Aorta (tissue), 5 donors: ENCODE measurements at places on chromosomes 2 and 18. TPM values are rescaled to one million over a fixed set of nuclear protein-coding genes. Genes with fewer than 3 reads are reported as not detected.

- H3K27ac ChIP-seq: no peak overlapping the region
- no peaks in the 10 kb centered on the region for H3K36me3 ChIP-seq
- peaks cover 2% of the 10 kb centered on the region for H3K4me1 ChIP-seq
- H3K27me3 ChIP-seq: no peaks in the 10 kb centered on the region
- DNase-seq: no peak
Measured at GRCh38 chr2:161131074-161131680, 29.1 kb upstream of the TANK start.

- H3K4me1 ChIP-seq: no peaks in the 10 kb centered on the region
- no peaks in the 10 kb centered on the region for H3K36me3 ChIP-seq
- H3K27ac ChIP-seq: peak overlapping the region; percentile 62
- DNase-seq: peak; percentile 83
- no peak overlapping the region for H3K4me3 ChIP-seq
Measured at GRCh38 chr2:231399853-231400680, 4.6 kb downstream of the B3GNT7 start.

DNA sequence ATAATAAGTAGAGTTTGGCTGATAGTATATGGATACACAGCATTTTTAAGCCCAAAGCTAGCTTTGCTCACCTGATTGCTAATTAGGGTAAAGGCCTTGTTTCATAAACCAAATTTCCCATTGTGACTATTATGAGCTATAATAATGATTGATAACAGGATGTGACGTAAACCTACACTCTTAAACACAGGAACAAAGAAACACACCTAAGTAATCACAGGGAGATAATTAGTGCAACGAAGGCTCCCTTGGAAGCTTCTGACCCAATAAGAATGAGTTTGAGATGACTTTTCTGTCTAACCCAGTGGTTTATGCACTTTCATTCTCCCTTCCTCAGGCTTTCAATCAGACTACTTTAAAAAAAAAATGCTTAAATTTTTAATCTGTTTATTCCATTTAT lies 683.2 kb downstream of the SATB2 start:
- no peak overlapping the region for H3K4me3 ChIP-seq
- no peaks in the 10 kb centered on the region for H3K36me3 ChIP-seq
- no peak overlapping the region for H3K27ac ChIP-seq
- no peaks in the 10 kb centered on the region for H3K4me1 ChIP-seq
- DNase-seq: no peak

DNA sequence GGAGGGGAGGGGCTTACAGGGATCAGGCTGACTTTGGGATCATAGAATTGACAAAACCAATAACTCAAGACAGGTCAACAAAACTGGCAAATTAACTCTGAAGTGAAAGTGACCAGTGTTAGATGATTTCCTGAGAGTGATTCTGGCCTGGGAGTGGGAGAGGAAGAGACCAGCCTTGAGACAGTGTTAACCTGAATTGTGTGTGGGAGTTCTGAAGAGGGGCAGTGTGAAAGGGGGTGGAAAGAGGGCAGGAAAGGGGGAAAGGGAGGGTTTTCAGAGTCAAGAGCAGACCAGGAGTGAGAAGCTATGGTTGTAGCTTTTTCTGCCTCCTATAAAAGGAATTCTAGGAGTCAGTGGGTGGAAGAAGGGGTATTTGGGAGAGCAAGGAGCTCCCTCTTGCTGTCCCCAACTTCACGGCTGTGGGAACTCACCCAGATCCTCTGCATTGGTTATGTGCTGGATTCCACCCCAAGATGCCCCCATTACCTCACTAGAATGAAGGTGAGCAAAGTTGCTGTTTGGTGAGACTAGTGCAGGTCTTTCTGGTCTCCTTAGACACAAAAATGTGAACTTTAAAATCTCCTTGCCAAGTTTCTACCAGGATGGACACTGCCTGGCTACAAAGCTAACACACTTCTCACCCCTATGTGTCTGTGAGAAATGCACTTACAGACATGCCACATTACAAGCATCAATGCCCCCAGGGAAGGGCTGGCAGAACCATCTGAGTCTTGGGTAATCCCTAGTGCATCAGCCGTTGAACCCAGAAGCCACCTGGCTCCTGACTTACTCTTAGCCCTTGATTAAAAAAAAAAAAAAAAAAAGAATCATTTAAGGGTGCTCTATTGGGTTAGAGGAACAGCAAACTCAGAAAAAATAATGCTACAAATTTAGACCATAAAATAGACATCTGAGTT lies 61.6 kb downstream of the BMP10 start:
- H3K4me1 ChIP-seq: no peaks in the 10 kb centered on the region
- no peak for DNase-seq
- H3K36me3 ChIP-seq: no peaks in the 10 kb centered on the region
- H3K27me3 ChIP-seq: no peaks in the 10 kb centered on the region

DNA sequence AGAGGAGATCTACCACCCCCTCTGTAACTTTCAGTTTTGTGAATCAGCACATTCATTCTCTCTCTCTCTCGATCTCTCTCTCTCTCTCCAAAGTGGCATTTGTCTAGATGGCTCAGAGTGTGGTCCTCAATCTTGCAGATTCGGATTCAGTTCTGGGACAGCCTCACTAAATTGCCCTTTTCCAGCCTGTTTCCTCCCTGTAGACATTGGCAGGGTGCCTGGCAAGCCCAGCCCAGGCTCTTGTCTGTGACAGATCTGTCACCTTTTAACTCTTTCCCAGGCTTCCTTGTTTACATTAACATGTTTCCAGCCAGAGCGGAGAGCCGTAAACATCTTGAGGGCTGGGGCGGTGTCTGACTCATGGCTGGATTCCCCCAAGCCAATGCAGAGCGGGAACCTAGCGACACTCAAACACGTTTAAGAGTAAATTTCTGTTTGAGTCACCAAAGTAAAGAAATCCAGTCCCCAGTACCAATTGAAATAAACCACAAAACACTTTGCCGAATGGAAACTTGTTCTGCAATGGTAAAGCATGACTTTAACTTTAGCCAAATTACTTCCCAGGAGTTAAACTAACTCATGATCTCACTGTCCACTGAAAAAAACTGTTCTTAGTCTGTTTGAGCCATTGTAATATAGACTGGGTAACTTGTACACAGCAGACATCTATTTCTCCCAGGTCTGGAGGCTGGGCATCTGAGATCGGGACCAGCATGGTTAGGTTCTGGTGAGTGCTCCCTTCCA lies 6.6 kb upstream of the CYP27C1 start:
- H3K27me3 ChIP-seq: peaks cover 3% of the 10 kb centered on the region
- no peaks in the 10 kb centered on the region for H3K36me3 ChIP-seq
- peaks cover 3% of the 10 kb centered on the region for H3K4me1 ChIP-seq
- H3K27ac ChIP-seq: no peak overlapping the region
- H3K4me3 ChIP-seq: peak overlapping the region; percentile 46

DNA sequence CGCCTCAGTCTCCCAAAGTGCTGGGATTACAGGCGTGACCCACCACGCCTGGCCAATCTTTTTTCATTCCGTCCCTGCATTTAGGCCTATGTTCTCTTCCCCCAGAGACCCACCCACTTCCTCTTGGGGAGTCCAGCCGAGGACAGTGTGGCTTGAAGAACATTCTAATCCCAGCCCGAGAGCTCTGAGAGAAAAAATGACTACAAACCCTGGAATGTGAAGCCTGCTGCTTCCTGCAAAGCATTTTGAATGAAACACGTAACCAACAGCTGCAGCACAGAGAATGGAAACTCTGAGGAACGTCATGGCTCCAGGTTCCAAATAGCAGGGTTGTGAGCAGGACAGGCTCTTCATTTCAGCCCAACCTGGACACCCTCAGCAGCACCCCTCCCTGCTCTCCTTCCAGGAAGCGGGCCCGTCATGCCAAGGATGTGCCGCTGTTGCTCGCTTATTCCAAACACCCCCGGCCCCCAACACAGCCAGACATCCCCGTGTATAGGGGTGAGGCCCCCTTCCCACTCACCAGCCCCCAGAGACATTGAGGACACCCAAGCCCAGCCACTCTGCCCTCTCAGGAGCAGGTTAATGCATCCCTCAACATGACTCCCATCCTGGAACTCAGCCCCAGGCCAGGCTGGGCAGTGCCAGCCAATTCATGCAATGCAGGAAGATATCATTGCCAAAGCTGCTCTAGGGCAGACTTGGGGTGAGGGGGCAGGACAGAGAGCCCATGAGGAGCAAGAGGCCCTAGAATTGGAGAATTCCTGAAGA lies 139.8 kb downstream of the ZFP36L2 start:
- peaks cover 6% of the 10 kb centered on the region for H3K4me1 ChIP-seq
- H3K36me3 ChIP-seq: no peaks in the 10 kb centered on the region
- DNase-seq: peak; percentile 89
- peak overlapping the region; percentile 94 for H3K27ac ChIP-seq
- no peak overlapping the region for H3K4me3 ChIP-seq

GRCh38 chr2:113138428-113139322 lies 11.3 kb downstream of the IL1RN start:
- no peaks in the 10 kb centered on the region for H3K36me3 ChIP-seq
- H3K4me3 ChIP-seq: no peak overlapping the region
- no peak overlapping the region for H3K27ac ChIP-seq
- DNase-seq: no peak

GRCh38 chr2:55268288-55268906 lies 634 bp downstream of the MTIF2 start:
- H3K4me3 ChIP-seq: peak overlapping the region; percentile 15
- no peaks in the 10 kb centered on the region for H3K27me3 ChIP-seq
- peak overlapping the region; percentile 62 for H3K27ac ChIP-seq
- H3K36me3 ChIP-seq: no peaks in the 10 kb centered on the region

GRCh38 chr18:4450065-4450658 lies 4.9 kb downstream of the DLGAP1 start:
- no peak overlapping the region for H3K4me3 ChIP-seq
- H3K36me3 ChIP-seq: no peaks in the 10 kb centered on the region
- no peaks in the 10 kb centered on the region for H3K4me1 ChIP-seq
- no peak overlapping the region for H3K27ac ChIP-seq
- DNase-seq: no peak

DNA sequence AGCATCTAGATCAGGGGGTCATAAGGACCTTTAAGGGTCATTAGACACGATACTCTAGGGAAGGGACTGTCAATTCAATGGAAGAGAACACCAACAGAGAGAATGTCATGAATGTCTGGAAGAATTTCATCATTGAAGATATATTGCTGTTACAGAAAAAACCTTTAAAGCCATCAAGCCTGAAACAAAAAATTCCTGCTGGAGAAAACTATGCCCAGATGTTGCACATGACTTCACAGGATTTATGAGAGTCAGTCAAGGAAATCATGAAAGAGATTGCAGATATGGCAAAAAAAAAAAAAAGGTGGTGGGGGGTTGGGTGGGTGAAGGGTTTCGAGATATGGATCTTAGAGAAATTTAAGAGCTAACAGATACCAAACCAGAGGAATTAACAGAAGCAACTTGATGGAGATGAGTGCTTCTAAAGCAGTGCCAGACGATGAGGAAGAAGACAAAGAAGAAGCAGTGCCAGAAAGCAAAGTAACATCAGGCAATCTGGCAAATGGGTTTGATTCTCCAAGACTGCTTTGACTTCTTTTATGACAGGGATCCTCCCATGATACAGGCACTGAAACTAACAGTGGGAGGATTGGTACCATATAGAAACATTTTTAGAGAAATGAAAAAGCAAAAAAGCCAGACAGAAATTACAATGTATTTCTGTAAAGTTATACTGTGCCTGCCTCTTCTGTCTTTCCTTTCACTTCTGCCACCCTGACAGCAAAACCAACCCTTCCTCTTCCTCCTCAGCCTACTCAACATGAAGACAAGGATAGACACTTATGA lies 28.5 kb downstream of the MAP4K3 start:
- H3K4me1 ChIP-seq: peaks cover 7% of the 10 kb centered on the region
- H3K36me3 ChIP-seq: no peaks in the 10 kb centered on the region

- H3K27me3 ChIP-seq: no peaks in the 10 kb centered on the region
- no peak for DNase-seq
- H3K27ac ChIP-seq: no peak overlapping the region
- H3K36me3 ChIP-seq: no peaks in the 10 kb centered on the region
- H3K4me1 ChIP-seq: no peaks in the 10 kb centered on the region
Measured at GRCh38 chr18:25164848-25165811, 186.8 kb downstream of the ZNF521 start.

GRCh38 chr2:9214873-9215272 lies 8.3 kb downstream of the ASAP2 start:
- H3K36me3 ChIP-seq: no peaks in the 10 kb centered on the region
- H3K27me3 ChIP-seq: no peaks in the 10 kb centered on the region
- DNase-seq: no peak
- H3K4me3 ChIP-seq: no peak overlapping the region

DNA sequence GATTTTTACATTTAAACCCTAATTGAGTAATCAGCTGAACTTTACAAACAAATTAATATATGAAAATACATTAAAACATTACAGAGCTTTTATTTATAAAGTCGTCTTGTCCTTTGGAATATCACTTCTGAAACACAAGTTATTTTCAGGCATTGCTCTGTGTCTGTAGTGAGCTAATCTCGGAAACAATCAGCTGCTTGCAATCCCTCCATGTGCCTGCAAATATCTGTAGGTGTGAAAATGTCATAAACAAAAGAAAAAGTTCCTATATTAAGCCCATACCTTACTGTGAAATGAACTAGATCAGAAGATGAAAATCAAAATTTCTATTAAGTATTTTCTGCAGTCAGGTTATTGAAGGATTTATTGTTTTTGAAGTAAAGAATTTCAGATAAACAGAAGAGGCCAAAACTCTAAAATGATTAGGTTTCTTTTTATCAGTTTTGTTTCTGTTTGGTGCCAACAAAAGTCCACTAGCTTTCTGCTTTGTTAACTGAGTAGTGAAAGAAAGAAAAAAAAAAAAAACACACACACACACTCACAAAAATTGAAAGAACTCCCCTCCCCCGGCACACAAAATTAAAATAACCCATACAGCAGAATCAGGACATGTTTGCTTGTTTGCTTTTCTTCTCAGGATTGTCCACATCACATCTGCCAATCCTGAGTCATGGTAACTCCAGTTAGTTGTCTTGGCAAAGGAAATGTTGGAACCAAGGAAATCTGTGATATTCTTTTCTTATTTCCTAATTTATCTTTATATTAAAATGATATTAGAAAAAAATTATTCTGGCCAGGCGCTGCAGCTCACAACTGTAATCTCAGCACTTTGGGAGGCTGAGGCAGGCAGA lies 627.0 kb upstream of the SLC39A10 start:
- H3K27ac ChIP-seq: no peak overlapping the region
- H3K36me3 ChIP-seq: no peaks in the 10 kb centered on the region
- H3K4me3 ChIP-seq: no peak overlapping the region
- DNase-seq: no peak
- no peaks in the 10 kb centered on the region for H3K27me3 ChIP-seq

GRCh38 chr2:165901620-165902298 lies 51.8 kb downstream of the TTC21B start:
- no peaks in the 10 kb centered on the region for H3K27me3 ChIP-seq
- no peak overlapping the region for H3K4me3 ChIP-seq
- DNase-seq: no peak
- peaks cover 6% of the 10 kb centered on the region for H3K36me3 ChIP-seq

The INHBB gene
- total RNA-seq: 21.9 TPM

The SP110 gene
- 22.4 TPM for total RNA-seq

The TGFA gene
- total RNA-seq: 2.0 TPM

The RAB6C gene
- 0.36 TPM for total RNA-seq

The IL1A gene
- not detected for total RNA-seq

The ABCA12 gene
- not detected for total RNA-seq

The PDCD1 gene
- 0.75 TPM for total RNA-seq
